ENCODE measurements at places on chromosomes 11 and 22. TPM values are rescaled to one million over a fixed set of nuclear protein-coding genes. Genes with fewer than 3 reads are reported as not detected.

CASP1 gene
- not detected for total RNA-seq

DENND6B gene
- 2.7 TPM for total RNA-seq

GRIA4 gene
- total RNA-seq = 17.9 TPM

PANX2 gene
- 10.2 TPM for total RNA-seq

VWCE gene
- total RNA-seq = 13.8 TPM

SLC17A6 gene
- 0.24 TPM for total RNA-seq

KDM4E gene
- not detected for total RNA-seq

GRIK4 gene
- 2.9 TPM for total RNA-seq

MUC6 gene
- 0.07 TPM for total RNA-seq

Data from WTC11 (cell line).